Right atrium auricular region (tissue), 2 donors: ENCODE measurements at places on chromosomes 11 and 22.

DNA sequence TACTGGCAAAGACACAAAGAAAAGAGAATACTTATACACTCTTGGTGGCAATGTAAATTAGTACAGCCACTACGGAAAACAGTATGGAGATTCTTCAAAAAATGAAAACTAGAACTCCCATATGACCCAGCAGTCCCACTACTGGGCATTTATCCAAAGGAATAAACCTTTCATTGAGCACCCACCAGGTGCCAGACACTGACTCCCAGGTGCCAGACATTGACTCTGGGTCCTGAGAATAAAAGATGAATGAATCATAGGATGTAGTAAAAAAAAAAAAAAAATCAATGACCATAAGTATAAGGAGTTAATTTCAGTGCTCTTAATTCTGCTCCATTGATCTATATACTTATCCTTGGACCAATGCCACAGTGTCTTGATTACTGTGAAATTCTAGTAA lies 28.2 kb downstream of the HEPHL1 start:
- H3K4me1 ChIP-seq, result no peaks in the 10 kb centered on the region
- no peak overlapping the region for H3K4me3 ChIP-seq
- DNase-seq, result no peak
- no peaks in the 10 kb centered on the region for H3K36me3 ChIP-seq
- no peak overlapping the region for H3K27ac ChIP-seq
- no peaks in the 10 kb centered on the region for H3K27me3 ChIP-seq

- H3K27me3 ChIP-seq, result no peaks in the 10 kb centered on the region
- H3K27ac ChIP-seq, result peak overlapping the region; percentile 60
- no peak for DNase-seq
- H3K4me3 ChIP-seq, result no peak overlapping the region
Observed at GRCh38 chr11:115185507-115185906, 318.7 kb downstream of the CADM1 start.

GRCh38 chr11:76007166-76007565 lies 192.2 kb downstream of the UVRAG start:
- no peak overlapping the region for H3K4me3 ChIP-seq
- H3K4me1 ChIP-seq, result no peaks in the 10 kb centered on the region
- no peak for DNase-seq

DNA sequence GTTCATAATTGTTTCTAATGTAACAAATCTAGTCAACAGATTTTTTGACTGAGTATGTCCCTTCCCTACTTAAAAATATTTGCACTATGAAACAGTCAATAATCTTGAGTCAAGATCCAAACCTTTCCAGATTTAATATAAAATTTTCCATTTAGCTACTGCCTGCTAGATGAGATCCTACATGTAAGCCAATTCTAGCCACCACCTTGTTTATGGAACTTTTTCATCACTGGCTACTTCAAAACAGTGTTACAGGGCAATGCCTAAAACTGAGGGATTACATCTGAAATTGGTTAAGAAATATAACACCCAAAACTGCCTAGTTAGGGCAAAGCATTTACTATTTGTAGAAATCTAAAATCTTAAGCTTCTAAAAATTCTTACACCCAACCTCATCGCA lies 10.5 kb upstream of the FUT4 start:
- H3K27me3 ChIP-seq, result no peaks in the 10 kb centered on the region
- H3K4me3 ChIP-seq, result no peak overlapping the region
- peak overlapping the region; percentile 76 for H3K27ac ChIP-seq
- no peak for DNase-seq

- no peak for DNase-seq
- peak overlapping the region; percentile 19 for H3K27ac ChIP-seq
- no peaks in the 10 kb centered on the region for H3K4me1 ChIP-seq
Observed at GRCh38 chr11:13440100-13440855, 22.7 kb downstream of the BTBD10 start.

DNA sequence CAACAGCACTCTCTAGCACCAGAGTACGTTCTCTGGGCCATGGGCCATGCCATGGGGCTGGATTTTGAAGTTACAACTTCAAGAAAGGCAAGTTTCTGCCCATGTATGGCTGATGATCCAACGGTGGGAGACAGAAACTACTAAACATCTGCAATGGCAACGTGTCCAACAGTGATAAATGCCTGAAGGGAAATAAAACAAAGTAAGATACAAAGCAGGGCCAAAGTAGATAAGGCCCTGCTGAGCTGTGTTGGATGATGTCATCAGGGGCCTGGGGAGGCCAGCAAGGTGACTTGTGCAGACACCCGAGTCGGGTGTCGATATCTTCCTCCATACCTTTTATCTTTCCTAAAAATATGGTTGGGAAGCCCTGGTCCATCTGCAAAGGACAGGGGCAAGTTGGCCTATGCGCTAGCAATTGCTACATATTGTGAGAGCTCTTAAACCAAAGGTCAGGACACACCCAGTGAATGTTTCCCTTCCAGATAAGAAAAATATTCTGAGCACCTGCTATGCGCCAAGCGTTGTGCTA lies 487.2 kb downstream of the MN1 start:
- peaks cover 31% of the 10 kb centered on the region for H3K4me1 ChIP-seq
- no peak for DNase-seq
- H3K27ac ChIP-seq, result no peak overlapping the region
- H3K27me3 ChIP-seq, result no peaks in the 10 kb centered on the region
- no peak overlapping the region for H3K4me3 ChIP-seq

GRCh38 chr11:22635689-22636088 lies 10.1 kb upstream of the FANCF start:
- no peak for DNase-seq
- no peak overlapping the region for H3K4me3 ChIP-seq
- H3K27me3 ChIP-seq, result no peaks in the 10 kb centered on the region
- H3K36me3 ChIP-seq, result no peaks in the 10 kb centered on the region
- H3K27ac ChIP-seq, result no peak overlapping the region
- H3K4me1 ChIP-seq, result no peaks in the 10 kb centered on the region

DNA sequence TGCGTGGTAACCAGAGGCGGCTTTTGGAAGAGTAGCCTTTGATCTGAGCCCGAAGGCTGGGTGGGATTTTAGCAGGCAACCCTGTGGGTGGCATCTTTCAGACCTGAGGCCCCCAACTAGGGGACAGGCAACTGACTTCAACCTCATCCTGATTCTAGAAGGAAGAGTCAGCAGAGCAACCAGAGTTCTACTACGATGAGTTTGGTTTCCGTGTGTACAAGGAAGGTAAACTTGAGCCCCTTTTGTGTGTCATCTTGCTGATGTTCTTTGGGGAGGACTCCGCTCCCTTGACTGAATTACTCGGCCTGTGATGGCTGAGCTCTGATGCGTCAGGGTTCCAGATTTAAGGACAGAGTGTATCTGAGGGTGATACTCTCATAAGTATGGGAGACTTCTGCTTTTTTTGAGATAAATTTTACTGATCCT lies 31.6 kb downstream of the SGSM3 start:
- H3K27me3 ChIP-seq, result no peaks in the 10 kb centered on the region
- H3K4me1 ChIP-seq, result no peaks in the 10 kb centered on the region
- no peak overlapping the region for H3K27ac ChIP-seq
- no peak for DNase-seq

DNA sequence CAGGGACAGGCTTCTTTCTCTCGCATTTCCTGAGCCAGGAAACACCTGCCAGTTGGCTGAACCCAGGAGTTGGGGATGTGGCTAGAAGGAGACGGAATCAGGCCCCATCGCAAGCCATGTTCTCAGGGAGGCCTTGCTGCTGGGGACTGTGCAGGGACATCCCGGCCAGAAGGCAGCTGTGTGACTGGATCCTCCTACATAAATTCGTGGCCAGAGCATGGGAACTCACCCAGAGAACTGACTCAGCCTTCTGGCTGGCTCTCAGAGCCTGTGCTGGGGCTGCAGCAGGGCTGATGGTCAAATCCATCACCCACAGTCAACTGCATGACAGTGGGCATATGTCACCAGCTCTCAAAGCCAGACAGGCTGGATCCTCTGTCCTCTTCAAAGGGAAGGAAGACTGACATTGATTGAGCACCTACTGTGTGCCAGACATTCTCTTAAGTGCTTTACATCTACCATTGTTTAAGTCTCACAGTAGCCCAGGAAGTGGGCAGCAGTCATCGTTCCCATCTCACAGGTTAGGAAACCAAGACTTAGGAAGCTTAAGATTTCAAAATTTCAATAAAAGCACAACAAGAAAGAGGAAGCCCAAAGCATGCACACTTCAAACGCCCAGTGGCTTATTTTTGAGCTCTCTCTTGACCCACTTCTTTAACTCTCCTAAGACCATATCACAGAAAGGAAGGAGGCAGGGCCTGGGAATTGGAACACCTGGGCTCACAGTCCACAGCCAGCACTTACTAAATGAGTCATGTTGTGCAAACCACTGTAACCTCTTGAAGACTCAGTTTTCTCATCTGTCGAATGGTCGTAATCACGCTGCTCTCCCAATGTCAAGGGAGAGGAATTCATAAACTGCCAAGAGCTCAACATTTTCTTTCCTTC lies 30.9 kb upstream of the CACNG2 start:
- H3K27me3 ChIP-seq, result no peaks in the 10 kb centered on the region
- H3K4me1 ChIP-seq, result no peaks in the 10 kb centered on the region
- H3K4me3 ChIP-seq, result no peak overlapping the region
- no peak for DNase-seq
- no peaks in the 10 kb centered on the region for H3K36me3 ChIP-seq
- H3K27ac ChIP-seq, result no peak overlapping the region
